ENCODE measurements at places on chromosomes 4 and X. TPM values are rescaled to one million over a fixed set of nuclear protein-coding genes. Genes with fewer than 3 reads are reported as not detected.

Gene ART3
- 33.1 TPM for polyA plus RNA-seq

Gene XK
- polyA plus RNA-seq, result 4.8 TPM

Gene CT45A6
- polyA plus RNA-seq, result not detected

Gene MBNL3
- polyA plus RNA-seq, result 0.25 TPM

Gene PKD2
- polyA plus RNA-seq, result 2.5 TPM

Gene BEX3
- 6.2 TPM for polyA plus RNA-seq

Data from psoas muscle (tissue), 8 donors.